ENCODE measurements at places on chromosomes 2 and 18. TPM values are rescaled to one million over a fixed set of nuclear protein-coding genes. Genes with fewer than 3 reads are reported as not detected.
A peak's percentile ranks its signal among the peaks of the same experiment; 100 is the strongest.

- no peak for DNase-seq
- no peaks in the 10 kb centered on the region for H3K27me3 ChIP-seq
- no peaks in the 10 kb centered on the region for H3K4me1 ChIP-seq
- H3K4me3 ChIP-seq: no peak overlapping the region
- H3K36me3 ChIP-seq: no peaks in the 10 kb centered on the region
Measured at GRCh38 chr2:149629026-149629425, 41.5 kb upstream of the MMADHC start.

- H3K4me3 ChIP-seq: no peak overlapping the region
- peak; percentile 60 for DNase-seq
- H3K36me3 ChIP-seq: no peaks in the 10 kb centered on the region
- no peaks in the 10 kb centered on the region for H3K27me3 ChIP-seq
- H3K27ac ChIP-seq: no peak overlapping the region
Measured at GRCh38 chr2:207330912-207331311, 165.2 kb upstream of the KLF7 start.

- H3K36me3 ChIP-seq: no peaks in the 10 kb centered on the region
- no peaks in the 10 kb centered on the region for H3K4me1 ChIP-seq
- no peaks in the 10 kb centered on the region for H3K27me3 ChIP-seq
- no peak overlapping the region for H3K27ac ChIP-seq
- H3K4me3 ChIP-seq: no peak overlapping the region
Measured at GRCh38 chr2:233996461-233996860, 54.0 kb upstream of the SPP2 start.

The SULT1C4 gene
- 14.1 TPM for total RNA-seq

The POTEC gene
- total RNA-seq: not detected

DNA sequence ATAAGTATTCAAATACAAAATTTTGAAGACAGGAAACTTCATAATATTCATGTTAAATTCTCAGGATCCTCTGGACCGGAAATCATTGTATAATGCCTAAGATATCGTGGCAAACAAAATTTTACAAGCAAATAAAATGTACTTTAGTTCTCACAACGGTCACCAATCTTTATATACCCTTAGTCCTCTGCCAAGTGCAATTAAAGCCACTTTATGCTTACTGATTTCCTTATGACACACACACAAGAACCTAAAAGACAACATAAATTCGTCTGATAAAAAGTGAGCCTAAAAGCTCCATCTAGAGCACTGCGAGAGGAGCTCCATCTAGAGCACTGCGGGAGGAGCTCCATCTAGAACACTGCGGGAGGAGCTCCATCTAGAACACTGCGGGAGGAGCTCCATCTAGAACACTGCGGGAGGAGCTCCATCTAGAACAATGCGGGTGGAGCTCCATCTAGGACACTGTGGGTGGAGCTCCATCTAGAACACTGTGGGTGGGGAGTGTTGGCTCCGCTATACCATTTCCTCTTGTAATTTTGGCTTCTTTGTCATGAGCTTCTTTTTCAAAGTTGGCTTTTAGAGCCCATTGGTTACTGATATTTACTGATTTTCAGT is 15.9 kb downstream of the ATP8B1 start:
- no peaks in the 10 kb centered on the region for H3K36me3 ChIP-seq
- no peak overlapping the region for H3K4me3 ChIP-seq
- peaks cover 4% of the 10 kb centered on the region for H3K4me1 ChIP-seq
- peak overlapping the region; percentile 98 for H3K27ac ChIP-seq

GRCh38 chr2:224819075-224819474 is 102.9 kb upstream of the CCDC195 start:
- DNase-seq: no peak
- H3K4me3 ChIP-seq: no peak overlapping the region
- H3K27ac ChIP-seq: no peak overlapping the region
- no peaks in the 10 kb centered on the region for H3K36me3 ChIP-seq
- H3K4me1 ChIP-seq: no peaks in the 10 kb centered on the region

GRCh38 chr2:141933226-141933625 is 197.6 kb downstream of the LRP1B start:
- H3K27ac ChIP-seq: no peak overlapping the region
- no peak for DNase-seq
- H3K36me3 ChIP-seq: no peaks in the 10 kb centered on the region
- no peak overlapping the region for H3K4me3 ChIP-seq
- H3K4me1 ChIP-seq: no peaks in the 10 kb centered on the region

DNA sequence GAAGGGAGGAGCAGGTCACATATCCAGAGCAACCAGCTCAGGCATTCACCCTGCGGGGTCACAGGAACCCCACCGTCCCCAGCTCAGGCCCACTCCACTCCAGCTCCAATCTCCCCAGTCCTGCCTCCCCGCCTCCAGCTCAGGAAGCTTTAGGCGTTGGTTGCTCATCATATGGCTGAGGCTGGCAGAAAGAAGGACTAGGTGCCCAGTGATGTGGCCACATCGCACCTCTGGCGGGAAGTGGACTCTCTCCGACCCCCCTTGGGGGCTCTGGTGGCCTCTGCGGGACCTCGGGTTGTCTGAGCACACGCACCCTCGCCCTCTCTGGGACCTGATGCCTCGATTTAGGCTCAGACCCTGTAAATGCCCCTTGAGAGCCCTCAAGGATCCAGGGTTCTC is 187.7 kb downstream of the ZFP36L2 start:
- H3K36me3 ChIP-seq: no peaks in the 10 kb centered on the region
- DNase-seq: no peak
- H3K4me1 ChIP-seq: peaks cover 14% of the 10 kb centered on the region
- H3K4me3 ChIP-seq: no peak overlapping the region

- DNase-seq: no peak
- no peaks in the 10 kb centered on the region for H3K27me3 ChIP-seq
- H3K36me3 ChIP-seq: no peaks in the 10 kb centered on the region
- H3K27ac ChIP-seq: no peak overlapping the region
- H3K4me1 ChIP-seq: no peaks in the 10 kb centered on the region
Measured at GRCh38 chr2:129769185-129769991, 210.1 kb upstream of the RAB6C start.

- no peak overlapping the region for H3K27ac ChIP-seq
- H3K4me1 ChIP-seq: no peaks in the 10 kb centered on the region
- H3K4me3 ChIP-seq: no peak overlapping the region
- no peaks in the 10 kb centered on the region for H3K36me3 ChIP-seq
- DNase-seq: no peak
Measured at GRCh38 chr2:190060019-190060418, 2.5 kb downstream of the MSTN start.

- H3K4me3 ChIP-seq: no peak overlapping the region
- DNase-seq: no peak
- H3K4me1 ChIP-seq: no peaks in the 10 kb centered on the region
- H3K27ac ChIP-seq: no peak overlapping the region
- H3K27me3 ChIP-seq: no peaks in the 10 kb centered on the region
Measured at GRCh38 chr2:178834086-178834485, 26.9 kb upstream of the TTN start.

- no peak for DNase-seq
- H3K36me3 ChIP-seq: no peaks in the 10 kb centered on the region
- H3K27me3 ChIP-seq: no peaks in the 10 kb centered on the region
- H3K4me3 ChIP-seq: no peak overlapping the region
Measured at GRCh38 chr2:240985881-240986786, 12.3 kb upstream of the SNED1 start.

GRCh38 chr2:215141706-215142105 is 3.3 kb upstream of the ABCA12 start:
- no peak overlapping the region for H3K4me3 ChIP-seq
- no peaks in the 10 kb centered on the region for H3K4me1 ChIP-seq
- no peak overlapping the region for H3K27ac ChIP-seq
- no peak for DNase-seq
- no peaks in the 10 kb centered on the region for H3K27me3 ChIP-seq

GRCh38 chr2:109454765-109455394 is 158.9 kb downstream of the SEPTIN10 start:
- no peak for DNase-seq
- H3K36me3 ChIP-seq: no peaks in the 10 kb centered on the region
- H3K4me3 ChIP-seq: no peak overlapping the region

DNA sequence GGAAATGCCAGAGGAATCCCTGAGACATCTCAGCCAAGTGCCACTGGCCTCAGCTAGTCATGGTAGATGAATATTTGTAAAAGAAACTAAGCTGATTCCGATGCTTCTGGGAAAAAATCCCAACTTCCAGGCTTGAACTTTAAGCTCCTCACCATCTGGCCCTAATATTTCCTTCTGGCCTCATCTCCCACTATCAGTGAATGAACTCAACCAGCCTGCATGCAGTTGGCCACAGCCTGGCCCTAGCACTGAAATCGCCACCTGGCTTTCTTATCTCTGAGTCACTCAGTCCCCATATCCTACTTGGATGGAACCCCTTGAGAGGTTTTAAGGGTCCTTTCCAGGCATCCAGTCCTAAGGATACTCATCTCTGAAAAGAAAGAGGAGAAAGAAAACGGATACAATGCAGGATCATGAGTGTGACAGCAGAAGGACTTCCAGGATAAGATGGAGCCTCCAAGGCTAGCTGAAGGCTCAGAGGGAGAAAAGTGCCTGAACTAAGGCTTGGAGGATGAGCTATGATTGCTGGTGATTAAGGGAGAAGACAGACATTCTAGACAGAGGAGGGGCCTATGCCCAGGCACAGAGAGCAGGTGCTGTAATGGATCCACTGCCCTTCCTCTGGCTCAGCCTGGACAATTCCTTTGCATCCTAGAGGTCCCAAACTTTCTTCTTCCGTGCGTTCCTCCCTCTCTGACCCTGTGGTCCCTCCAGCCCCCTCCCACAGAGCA is 141.5 kb upstream of the MYCN start:
- no peak for DNase-seq
- no peaks in the 10 kb centered on the region for H3K27me3 ChIP-seq
- no peak overlapping the region for H3K4me3 ChIP-seq
- no peaks in the 10 kb centered on the region for H3K4me1 ChIP-seq
- H3K36me3 ChIP-seq: no peaks in the 10 kb centered on the region
- H3K27ac ChIP-seq: no peak overlapping the region

The CHRNG gene
- not detected for total RNA-seq

The BOLL gene
- not detected for total RNA-seq

The MCFD2 gene
- 125 TPM for total RNA-seq

DNA sequence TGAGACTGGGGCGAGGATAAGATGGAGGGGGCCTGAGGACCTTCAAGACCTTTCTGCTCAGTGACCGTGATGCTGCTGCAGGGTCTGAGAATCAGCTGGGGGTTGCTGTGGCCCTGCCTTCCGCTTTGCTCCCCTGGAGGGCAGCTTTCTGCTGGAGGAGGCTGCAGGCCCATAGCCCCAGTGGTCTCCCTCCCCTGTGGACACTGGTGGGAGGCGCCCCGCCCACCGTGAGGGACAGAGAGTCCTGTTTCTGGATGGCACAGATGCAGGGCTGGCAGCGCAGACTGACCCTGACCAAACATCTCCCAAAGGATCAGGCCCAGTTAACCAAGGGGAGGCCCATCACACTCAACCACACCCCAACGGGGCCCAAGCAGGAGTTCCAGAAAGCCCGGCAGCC is 42.8 kb downstream of the PLB1 start:
- DNase-seq: no peak
- no peaks in the 10 kb centered on the region for H3K27me3 ChIP-seq
- H3K4me1 ChIP-seq: no peaks in the 10 kb centered on the region
- no peak overlapping the region for H3K27ac ChIP-seq
- H3K4me3 ChIP-seq: no peak overlapping the region
- no peaks in the 10 kb centered on the region for H3K36me3 ChIP-seq

DNA sequence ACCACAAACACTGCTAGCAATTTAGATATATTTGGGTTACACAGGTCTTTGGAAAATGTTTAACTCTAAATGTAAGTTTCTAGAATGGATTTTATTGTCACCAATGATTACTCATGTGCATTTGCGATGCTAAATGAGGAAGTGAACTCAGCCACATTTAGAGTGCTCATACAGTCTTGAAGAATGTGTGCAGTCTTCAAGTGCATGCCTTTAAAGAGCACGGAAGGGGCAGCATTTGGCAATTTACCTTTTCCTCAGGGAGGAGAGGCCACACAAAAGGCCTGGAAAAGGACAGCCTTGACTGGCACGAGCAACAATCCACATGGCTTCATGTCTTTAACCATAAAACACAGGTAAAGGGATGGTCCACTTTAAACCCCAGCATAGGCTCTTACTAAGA is 78.5 kb upstream of the STK17B start:
- no peak overlapping the region for H3K4me3 ChIP-seq
- no peak for DNase-seq
- H3K27me3 ChIP-seq: no peaks in the 10 kb centered on the region
- no peaks in the 10 kb centered on the region for H3K4me1 ChIP-seq
- H3K36me3 ChIP-seq: no peaks in the 10 kb centered on the region
- H3K27ac ChIP-seq: no peak overlapping the region
